Heart right ventricle (tissue), 16 donors: ENCODE measurements at places on chromosomes 5 and 9. TPM values are rescaled to one million over a fixed set of nuclear protein-coding genes. Genes with fewer than 3 reads are reported as not detected.
A peak's percentile ranks its signal among the peaks of the same experiment; 100 is the strongest.

The FBP1 gene
- polyA plus RNA-seq, result 2.0 TPM

DNA sequence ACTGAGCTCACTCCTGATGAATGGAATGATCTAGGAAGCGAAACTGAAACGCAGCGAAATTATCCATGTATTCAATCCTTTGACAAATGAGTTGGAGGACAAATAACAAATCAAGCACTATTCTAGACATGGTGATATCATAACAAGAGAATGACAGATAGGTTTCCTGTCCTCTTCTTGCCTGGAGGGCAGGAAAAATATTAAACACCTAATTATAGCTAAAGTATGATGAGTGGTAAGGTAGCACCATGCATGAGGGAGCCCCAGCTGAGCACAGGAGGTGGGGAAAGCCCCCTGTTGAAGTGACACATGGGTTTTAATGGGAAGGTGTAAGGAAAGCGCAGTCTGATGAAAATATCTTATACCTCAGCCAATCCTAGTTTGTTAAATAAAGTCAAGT is 225.2 kb downstream of the NPR3 start:
- DNase-seq, result no peak

- peak; percentile 26 for DNase-seq
These were observed 8.6 kb downstream of the SPINK1 start for GRCh38 chr5:147822686-147823491.

- DNase-seq, result no peak
These were observed 7.9 kb downstream of the DTWD2 start for GRCh38 chr5:118980438-118980837.

- no peak for DNase-seq
These were observed 200.6 kb upstream of the IRX1 start for GRCh38 chr5:3394891-3395599.

DNA sequence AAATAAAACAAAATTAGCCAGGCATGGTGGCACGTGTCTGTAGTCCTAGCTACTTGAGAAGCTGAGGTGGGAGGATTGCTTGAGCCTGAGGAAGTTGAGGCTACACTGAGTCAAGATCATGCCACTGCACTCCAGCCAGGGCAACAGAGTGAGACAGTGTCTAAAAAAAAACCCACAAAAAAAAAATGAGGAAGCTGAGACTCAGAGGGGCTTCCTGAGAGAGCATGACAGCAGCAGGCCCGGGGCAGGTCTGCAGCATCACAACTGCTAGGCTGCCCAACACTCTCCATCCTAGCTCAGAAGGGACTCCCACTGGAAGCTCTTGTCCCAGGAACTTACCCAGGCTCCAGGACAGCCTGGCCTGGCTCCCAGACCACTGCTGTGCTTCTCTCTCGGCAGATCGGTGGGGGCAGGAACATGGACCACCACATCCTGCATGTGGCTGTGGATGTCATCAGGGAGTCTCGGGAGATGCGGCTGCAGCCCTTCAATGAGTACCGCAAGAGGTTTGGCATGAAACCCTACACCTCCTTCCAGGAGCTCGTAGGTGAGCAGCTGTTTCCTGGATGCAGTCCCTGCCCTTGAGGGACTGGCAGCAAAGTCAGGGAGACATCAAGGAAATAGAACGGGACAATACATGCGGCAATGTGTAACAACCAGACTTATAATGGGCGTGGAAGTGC is 19.1 kb downstream of the PTGS1 start:
- no peak for DNase-seq

- DNase-seq, result no peak
These were observed 8.2 kb upstream of the ELL2 start for GRCh38 chr5:95969651-95970358.

DNA sequence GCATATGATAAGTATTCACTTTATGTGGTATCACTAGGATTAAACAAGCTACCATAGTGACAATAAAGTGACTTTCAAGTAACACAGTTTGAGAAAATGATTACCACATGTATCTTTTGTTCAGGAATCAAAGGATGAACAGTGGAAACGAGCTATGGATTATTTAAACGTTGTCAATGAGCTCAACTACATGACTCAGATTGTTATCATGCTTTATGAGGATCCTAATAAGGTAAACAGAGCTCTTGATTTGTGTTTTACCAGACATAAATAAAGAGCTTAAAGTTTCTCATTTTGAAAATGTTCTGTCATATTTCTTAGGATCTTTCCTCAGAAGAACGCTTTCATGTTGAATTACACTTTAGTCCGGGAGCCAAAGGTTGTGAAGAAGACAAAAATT is 57.4 kb downstream of the PPIP5K2 start:
- no peak for DNase-seq

DNA sequence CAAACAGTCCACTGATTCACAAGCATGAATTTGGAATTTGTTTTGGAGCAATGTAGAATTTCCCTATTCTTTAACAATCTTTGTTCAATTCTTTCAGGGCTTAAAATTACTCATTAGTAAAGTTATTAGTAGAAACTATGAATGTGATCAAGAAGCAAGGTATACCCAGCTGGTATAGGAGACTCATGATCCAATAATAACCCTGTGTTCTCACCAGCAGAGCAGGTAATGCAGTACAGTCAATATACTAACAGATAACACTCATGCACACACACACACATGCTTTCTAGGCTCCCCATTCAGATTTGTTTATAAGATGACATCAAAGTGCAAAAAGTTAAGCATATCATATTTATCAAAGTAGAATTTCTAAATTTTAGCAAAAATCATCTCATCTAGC is 445.2 kb downstream of the ELAVL2 start:
- no peak for DNase-seq

- DNase-seq, result no peak
These were observed 24.1 kb upstream of the MTAP start for GRCh38 chr9:21778304-21778703.

DNA sequence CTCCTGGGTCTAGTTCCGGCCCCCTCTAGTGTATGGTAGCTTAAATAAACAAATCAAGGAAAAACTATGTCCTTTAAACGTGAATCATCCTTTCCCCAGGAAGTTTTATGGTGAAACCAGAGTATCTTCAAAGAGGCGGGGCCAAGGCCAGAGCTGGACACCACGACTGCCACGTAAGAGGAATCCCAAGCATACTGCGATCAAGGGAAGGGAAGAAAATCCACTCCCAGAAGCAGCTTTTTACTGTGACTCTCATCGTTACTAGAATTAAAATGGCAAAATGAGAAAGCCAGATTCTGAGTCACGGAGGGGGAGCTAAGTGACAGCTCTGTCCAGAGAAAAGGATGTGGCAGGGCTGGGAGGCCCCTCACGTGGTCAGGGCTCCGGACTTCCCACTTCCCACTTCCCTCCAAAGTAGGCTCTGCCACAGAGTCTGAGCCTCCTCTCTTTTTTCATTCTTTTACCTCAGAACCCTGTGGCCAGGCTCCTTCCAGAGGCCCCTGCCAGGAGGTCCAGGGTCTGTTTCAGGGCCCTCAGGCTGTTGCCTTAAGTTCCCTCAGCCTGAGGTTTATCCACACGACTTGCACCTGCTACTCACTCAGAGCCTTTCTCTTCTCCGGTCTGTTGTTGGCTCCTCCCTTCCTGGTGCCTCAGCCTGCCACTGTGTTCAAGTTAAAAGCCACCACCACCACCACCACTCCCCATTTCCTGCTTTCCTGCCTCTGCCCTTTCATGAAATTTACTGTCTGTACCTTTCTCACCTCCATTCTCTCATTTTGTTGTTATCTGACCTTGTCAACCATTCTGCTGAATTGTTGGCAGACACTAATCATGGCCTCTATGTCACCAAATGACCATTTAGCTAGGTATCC is 1.4 kb upstream of the GLRX start:
- DNase-seq, result peak; percentile 66

DNA sequence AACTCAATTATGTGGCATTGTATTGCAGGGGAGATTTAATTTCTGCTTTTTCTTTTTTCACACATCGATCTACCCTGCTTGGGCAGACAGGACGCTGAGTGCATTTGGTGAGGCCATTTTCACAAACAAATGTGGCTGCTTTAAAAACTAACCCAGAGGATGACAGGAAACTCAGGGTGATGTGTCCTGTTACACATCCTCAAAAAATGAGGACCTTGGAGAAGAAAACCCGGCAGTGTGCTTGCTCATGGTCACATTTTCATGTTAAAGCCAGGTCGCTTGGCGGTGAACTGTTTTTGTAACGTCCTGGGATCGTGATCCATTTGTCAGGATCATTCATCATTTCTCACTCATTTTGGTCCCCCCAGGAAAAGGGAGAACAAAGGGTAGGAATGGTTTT is 478.3 kb upstream of the ADAMTS16 start:
- DNase-seq, result no peak

The TRMT10B gene
- 5.9 TPM for polyA plus RNA-seq

The TRIP13 gene
- 0.86 TPM for polyA plus RNA-seq

The ARL14EPL gene
- polyA plus RNA-seq, result not detected

GRCh38 chr9:13719981-13720676 is 440.6 kb upstream of the MPDZ start:
- DNase-seq, result no peak

- no peak for DNase-seq
These were observed 8.4 kb upstream of the KIF12 start for GRCh38 chr9:114107286-114108001.

DNA sequence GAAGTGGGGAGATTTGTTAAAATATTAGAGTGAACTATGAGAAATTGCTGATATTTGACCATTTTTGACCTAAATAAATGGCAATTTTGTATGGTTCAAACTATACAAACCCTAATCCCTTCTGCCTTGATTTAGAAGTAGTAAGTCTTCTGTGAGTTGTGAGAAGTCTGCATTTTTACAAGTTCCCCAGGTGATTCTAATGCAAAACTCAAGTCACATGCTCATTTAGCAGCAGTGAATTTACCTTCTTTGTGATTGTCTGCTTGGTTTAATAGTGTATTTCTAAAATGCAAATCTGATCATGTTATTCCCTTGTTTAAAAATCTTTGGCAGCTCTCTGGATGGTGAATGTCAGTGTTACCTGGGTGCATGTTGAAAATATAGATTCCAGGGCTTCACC is 2.8 kb downstream of the MEGF10 start:
- DNase-seq, result no peak

The RNF20 gene
- polyA plus RNA-seq, result 13.2 TPM

The LRRC70 gene
- polyA plus RNA-seq, result 4.8 TPM

- peak; percentile 87 for DNase-seq
These were observed 54.5 kb downstream of the ZNF366 start for GRCh38 chr5:72452515-72453245.

- no peak for DNase-seq
These were observed 56.5 kb downstream of the SPOCK1 start for GRCh38 chr5:137442660-137443059.

- no peak for DNase-seq
These were observed 83.8 kb downstream of the DAB2IP start for GRCh38 chr9:121735065-121735792.

DNA sequence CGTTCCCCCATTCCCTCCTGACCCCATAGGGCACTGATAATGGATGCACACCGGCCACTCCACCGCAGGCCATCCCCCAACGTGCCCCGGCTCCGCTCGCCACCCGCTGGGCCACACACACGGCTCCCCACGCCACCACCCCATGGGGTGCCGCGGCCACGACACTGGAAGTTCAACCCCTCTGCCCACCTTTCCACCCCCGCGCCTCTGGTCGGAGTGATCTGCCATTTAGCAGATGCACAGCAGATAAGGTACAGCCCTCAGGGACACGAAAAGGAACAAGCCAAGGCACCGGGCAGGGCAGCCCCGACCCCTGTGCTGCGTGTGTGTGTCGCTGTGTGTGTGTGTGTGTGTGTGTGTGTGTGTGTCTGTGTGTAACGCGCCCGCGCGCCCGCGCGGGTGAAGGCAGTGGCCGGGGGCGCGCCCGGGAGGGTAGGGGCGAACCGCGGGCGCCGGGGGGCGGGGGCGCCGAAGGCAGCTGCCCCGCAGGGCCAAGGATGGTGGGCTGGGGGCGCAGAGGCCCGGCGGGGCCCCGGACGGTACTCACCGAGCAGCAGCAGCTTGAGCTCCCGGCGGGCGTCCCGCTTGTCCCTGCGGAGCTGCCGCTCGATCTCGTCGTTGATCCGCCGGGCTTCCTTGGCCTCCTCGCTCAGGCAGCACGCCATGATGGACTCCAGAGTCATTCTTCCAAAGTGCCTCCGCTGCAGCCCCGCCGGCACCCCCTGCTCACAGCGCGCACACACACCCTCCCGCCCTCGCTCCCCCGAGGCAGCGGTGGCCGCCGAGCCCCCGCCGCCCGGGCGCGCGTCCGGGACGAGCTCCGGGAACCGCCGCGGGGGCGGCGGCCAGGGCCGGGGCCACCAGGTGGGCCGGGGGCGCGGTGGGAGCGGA is 813 bp downstream of the GNAQ start:
- peak; percentile 50 for DNase-seq

DNA sequence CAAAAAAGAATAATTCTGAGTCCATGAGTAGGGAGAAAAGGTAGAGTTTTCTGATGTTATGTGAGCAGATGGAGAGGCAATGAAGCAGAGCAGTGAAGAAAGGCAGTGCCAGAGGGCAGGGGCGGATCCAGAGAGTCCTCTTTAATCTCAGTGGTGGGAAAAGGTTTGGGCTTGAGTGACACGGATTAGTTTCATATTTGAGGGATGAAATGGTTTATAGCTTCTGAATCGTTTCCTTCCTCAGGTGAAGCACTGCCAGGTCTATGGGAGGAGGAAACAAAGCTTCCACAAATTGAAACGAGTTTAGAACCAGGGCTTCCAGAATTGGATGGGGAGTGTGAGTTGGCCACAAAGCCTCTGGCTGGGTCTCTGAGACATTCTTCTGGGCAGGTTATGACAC is 517.0 kb upstream of the PAPPA start:
- no peak for DNase-seq

DNA sequence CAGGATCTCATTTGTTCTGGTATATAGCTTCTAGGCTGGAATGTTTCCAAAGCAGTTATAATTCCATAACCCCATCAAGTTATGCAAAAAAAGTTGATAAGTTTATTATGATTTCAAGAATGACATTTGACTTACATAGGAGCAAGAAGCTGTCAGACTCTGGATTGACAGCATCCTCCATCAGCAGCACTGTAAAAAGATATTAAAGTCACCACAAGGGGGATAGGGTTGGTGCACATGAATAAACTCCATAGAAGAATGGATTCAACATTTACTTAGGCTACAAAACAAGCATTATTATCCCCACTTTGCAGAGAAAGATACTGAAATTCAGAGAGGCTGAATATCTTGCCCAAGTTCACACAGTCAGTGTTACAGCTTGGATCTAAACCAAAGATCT is 208.9 kb upstream of the SLC30A5 start:
- DNase-seq, result no peak

GRCh38 chr5:83042507-83042906 is 34.7 kb downstream of the TMEM167A start:
- no peak for DNase-seq

- no peak for DNase-seq
These were observed 69.0 kb downstream of the ADAMTS16 start for GRCh38 chr5:5209089-5209488.
